Pulmonary artery endothelial cell (primary cell): ENCODE measurements at places on chromosomes 11 and 22. TPM values are rescaled to one million over a fixed set of nuclear protein-coding genes. Genes with fewer than 3 reads are reported as not detected.

GRCh38 chr11:20158597-20159257 is 1.5 kb downstream of the DBX1 start:
- DNase-seq: peak; percentile 19

MMP8 gene
- not detected in 2 replicates for total RNA-seq

ANO1 gene
- 0.21 and 0.33 TPM in 2 replicates for total RNA-seq

HSPB2 gene
- total RNA-seq: not detected in 2 replicates

- DNase-seq: no peak
These were observed 3.7 kb downstream of the PDGFB start for GRCh38 chr22:39240831-39241793.

- DNase-seq: no peak
These were observed 50.1 kb downstream of the RELT start for GRCh38 chr11:73426219-73426850.

DNA sequence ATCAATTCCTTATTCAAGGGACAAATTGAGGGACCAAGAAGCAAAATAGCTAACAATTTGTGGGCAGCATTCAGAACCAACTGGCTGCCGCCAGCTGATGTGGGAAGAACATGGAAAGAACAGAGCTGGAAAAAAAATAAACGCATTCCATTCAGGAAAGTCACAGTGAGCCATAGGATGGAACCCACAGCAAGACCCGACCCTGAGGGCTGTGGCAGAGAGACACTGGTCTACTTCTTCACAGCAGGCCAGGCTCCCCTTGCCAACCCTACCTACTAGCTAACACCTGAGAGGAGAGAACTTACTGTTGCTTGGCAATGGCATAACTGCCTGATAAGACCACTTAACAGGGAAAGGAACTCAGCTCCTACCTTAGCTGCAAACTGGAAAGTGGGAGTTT is 123.5 kb upstream of the APOA1 start:
- DNase-seq: no peak

VSIG10L2 gene
- total RNA-seq: not detected in 2 replicates

DNA sequence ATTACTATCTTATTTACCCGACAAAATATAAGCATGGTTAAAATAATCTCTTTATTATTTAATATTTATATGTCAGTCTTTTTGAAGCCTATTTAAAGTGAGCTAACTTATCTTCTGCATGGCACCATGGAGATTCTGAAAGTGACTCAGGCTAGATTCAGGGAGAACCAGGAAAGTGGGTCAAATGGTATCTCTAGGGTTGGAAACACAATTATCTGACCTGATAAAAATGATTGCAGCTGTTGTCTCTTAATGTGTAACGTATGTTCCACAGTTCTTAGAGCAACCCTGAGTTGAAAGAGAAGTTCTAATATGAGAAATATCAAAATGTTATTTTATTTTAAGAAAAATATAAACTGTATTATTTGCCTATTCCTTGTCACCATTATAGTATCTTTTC is 143.1 kb upstream of the CARD18 start:
- no peak for DNase-seq

DNA sequence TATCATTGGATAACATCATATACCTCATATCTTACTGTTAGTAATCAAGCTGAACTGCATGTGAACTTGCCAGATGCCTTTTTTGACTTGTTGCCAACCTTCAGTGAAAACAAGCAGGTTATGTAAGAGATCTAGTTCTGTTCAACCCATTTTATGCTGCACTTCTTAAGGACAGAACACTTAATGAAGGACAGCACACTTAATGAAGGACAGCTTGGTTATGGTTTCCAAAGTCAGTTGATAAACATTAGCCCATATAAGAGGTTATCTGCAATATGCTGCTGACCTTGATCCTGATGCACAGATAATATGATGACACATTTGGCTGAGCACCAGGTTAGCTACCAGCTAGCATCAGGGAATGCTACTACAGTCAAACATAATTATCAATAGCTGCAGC is 358.7 kb upstream of the PDGFD start:
- DNase-seq: no peak

AGBL2 gene
- total RNA-seq: 0.18 and 0.26 TPM in 2 replicates

DNA sequence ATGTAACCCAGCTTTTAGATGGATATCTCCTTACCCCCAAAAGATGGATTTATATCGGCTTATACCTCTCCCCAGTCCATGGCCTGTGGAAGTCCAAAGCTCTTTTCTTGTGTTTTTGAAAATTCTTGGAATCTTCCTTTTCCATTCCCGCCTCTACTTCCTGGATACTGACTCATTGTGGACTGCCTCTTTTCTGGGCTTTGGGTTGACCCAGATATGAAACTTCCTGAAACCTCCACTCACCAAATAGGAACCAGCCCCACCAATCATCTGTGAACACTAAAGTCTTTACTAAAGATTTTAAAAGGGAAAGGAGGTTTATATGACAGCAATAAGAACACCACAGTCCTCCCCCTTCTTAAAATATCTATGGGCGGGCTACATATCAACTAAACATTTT is 163.4 kb upstream of the SYN3 start:
- no peak for DNase-seq

GRCh38 chr11:72230764-72231365 is 6.3 kb downstream of the INPPL1 start:
- DNase-seq: no peak

HBE1 gene
- not detected in 2 replicates for total RNA-seq

DNA sequence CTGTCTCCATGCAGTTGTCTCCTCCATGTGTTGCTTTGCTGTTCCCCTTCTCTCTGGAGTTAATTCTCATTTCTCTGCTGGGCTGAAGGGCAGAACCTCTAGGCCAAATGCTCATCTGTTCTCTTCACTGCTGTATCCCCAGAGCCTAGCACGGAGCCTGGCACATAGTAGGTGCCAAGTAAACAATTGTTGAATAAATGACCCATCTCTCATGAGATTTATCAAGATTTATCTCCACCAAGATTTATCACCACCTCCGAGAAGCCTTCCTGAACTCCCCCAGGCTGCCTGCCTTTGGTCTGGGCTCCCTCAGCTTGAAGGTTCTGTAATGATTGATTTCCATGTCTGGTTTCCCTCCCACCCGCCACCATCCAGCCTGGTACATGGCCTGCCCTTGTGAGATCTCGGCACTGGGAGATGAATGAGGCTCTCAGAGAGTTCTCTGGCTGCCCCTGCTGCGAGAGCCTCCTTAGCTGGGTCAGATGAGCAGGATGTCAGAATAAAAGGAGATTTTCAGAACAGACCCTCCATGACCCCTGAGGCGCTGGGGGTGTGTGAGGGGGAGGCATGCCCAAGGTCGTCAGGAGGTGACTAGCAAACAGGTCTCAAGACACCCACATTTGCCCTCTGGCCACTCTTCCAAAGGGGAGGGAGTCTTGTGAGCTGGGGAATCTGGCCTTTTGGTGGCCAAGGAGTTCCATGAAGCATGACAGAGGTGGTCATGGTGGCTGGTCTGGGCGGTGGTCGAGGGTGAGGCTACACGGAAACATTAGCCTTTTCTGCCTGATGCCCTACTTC is 2.4 kb upstream of the GDPD5 start:
- DNase-seq: no peak

DNA sequence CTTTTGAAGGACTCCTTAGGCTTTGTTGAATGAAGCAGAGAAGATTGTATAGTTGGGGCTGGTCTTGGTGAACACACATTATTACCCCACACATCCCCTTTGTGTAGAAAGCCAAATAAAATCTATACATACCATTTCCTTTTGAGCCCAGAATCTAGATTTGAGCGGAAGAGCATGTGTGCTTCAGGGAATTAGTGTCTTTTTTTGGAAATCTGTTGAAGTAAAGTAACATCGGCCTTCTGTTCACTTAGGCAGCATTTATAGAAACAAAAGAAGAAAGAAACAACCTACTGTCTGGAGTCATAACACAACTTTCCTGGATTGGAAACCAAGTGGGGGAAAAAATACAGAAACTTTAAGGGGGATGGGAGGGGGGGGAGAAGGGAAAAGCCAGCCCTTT is 37.9 kb upstream of the TTC12 start:
- DNase-seq: no peak

DNA sequence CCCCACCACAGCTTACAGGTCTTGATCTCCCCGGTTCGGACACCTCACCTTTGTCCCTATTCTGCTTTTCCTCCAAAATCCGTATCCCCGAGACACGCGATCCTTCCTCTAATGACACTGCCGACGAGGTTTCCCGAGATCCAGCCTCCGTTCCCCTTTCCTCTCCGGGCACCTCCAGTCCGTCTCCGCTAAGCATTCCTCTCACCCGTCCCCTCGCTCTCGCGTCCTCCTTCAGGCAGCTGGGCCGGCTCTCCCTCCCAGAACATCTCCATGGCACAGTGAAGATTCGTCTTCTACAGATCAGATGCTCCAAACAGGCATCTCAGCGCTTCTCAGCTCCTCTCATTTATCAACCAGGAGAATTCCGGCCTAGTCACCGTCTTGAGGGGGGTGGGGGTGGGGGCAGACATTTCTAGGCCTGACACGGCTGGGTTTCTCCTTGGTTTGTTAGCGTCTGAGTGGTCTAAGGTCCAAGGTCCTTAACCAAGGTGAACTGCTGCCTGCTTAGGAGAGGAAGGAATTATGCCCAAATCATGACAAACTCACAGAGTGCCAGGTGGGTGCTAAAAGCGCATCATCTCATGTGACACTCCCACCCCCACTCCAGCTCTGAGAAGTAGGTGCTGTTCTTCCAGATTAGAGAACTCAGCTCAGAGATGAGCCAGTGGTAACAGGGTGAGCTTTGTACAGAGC is at the start of gene SPTBN2:
Gene SPTBN2 (minus strand): TSS at position 524 of the 693 bp plus-strand sequence. CDS start 7,976 bp downstream, outside the sequence.
- no peak for DNase-seq

DNA sequence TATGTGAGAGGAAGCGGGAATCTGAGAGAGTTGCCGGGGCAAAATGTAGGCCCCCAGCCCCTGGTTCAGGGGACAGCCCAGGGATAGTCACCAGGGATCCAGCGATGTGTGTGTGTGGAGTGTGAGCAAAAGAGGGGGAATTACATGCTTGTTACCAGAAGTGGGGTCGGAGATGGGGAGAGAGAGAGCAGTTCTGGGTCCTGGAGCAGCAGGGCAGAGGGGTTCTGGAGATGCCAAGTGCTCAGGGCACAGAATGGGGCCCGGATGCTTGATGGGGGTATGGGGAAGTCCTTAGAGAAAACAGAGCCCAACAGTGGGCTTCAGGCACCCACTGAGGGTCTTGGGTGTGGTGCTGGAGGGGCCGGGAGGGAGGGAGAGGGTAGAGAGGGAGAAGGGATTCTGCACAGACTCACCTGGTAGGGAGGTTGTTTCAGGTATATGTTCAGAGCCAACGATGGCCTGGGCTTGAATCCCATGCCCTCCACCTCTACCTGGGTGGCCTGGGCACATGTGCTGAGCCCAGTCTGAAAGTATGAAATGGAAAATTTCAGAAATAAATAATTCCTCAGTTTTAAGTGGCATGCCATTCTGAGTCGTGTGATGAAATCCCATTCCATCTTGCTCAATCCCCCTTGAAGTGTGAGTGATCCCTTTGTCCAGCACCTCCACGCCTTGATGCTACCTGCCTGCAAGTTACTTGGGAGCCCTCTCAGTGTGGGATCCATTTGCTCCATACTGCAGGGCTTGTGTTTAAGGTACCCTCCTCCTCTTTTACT is 12.4 kb downstream of the SMIM38 start:
- no peak for DNase-seq

DNA sequence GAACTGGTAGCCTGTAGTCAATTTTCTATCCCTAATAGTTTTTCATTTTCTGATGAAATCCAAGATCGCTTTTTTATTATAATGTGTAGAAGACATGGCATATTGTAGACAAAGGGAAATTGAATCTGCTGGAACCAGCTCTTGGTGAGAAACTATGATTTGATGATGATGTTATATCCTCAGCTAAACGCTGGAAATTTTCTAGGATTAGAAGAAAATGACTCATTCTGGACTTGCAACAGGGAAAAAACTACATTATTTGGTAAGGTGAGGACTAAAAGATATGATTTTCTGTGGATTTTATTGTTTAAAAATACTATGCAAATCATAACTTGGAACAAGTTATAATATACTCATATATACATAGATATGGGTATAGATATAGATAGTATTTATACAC is 14.1 kb upstream of the PGM2L1 start:
- no peak for DNase-seq

GRCh38 chr11:10401256-10401655 is 53.8 kb upstream of the AMPD3 start:
- no peak for DNase-seq

DNA sequence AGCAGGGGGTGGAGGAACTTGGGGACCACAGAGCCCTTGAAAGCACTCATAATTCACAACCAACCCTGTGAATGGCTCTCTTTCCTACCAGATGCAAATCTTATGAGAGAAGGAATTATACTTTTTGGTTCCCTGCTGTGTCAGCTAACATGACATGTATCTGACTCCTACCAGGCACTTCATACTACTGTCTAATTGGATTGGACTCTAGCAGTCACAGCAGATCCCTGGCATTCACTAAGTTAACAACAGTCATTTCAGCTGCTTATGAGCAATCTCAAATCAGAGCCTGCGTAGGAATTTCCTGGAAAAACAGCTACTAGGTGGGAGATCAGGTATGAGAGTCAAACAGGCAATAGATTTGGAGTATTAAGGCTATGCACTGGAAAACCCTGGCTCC is 11.1 kb upstream of the ENDOD1 start:
- no peak for DNase-seq

DNA sequence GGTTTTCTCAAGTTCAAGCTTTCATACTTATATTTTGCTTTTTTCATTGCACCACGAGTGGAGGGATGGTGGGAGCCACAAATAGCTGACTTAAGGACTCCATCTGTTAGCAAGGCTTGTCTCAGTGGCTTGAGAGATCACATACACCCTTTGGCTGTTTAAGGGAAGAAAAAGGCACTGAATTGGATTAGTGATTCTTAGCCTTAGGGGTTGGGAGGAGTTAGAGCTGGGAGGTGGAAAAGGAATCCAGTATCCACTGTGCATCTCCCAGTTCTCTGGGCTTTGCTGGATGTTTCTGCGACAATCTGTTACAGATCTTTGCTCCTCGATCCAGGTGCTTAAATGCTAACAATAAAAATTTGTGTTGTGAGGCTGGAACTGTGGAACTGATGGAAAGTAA is 593.6 kb downstream of the CNTN5 start:
- DNase-seq: no peak

DNA sequence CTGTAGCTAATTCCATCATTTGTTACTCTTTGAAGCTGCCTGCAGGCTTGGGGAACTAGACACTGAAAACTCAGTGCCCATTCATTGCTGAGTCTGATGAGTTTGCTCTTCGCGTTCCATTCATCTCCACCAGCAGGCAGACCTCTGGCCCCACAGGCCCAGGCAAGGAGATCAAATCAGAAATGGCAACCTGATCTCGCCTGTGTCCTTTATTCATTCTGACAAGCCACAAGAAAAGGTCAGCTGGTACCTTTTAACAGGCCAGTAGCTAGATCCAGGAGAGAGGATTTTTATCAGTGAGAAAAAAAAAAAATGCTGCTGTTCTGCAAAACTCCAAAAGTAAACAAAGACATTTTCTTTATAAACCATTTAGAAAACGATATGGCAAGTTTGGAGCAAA is 742.5 kb downstream of the ETS1 start:
- DNase-seq: no peak

- DNase-seq: no peak
These were observed 297.1 kb downstream of the NELL1 start for GRCh38 chr11:20966489-20966888.
